ENCODE measurements at places on chromosomes 3 and 15. TPM values are rescaled to one million over a fixed set of nuclear protein-coding genes. Genes with fewer than 3 reads are reported as not detected.

The ZNF501 gene
- total RNA-seq, result 6.9 TPM

The IQCB1 gene
- total RNA-seq, result 20.2 TPM

The ARGFX gene
- total RNA-seq, result not detected

The ATP13A5 gene
- total RNA-seq, result 1.8 TPM

The DPP8 gene
- total RNA-seq, result 40.3 TPM

DNA sequence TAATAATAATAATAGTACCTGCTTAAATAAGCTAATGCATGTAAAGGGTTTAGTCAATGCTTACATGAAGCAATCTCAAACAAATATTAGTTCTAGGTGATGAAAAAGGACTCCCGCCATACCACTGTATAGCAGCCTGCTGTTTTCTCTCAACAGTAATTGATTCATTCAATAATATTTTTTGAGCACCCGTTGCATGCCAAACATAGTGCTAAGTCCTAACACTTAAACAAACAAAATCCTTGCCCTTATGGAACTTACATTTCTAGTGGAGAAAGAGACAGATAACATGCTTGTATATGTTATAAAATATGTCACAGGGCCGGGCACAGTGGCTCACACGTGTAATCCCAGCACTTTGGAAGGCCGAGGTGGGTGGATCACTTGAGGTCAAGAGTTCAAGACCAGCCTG is 61.2 kb upstream of the FLNB start:
- no peak for DNase-seq

GRCh38 chr3:28018925-28019718 is 222.3 kb upstream of the CMC1 start:
- no peak for DNase-seq

GRCh38 chr3:146087116-146087515 is 73.9 kb downstream of the PLOD2 start:
- no peak for DNase-seq

DNA sequence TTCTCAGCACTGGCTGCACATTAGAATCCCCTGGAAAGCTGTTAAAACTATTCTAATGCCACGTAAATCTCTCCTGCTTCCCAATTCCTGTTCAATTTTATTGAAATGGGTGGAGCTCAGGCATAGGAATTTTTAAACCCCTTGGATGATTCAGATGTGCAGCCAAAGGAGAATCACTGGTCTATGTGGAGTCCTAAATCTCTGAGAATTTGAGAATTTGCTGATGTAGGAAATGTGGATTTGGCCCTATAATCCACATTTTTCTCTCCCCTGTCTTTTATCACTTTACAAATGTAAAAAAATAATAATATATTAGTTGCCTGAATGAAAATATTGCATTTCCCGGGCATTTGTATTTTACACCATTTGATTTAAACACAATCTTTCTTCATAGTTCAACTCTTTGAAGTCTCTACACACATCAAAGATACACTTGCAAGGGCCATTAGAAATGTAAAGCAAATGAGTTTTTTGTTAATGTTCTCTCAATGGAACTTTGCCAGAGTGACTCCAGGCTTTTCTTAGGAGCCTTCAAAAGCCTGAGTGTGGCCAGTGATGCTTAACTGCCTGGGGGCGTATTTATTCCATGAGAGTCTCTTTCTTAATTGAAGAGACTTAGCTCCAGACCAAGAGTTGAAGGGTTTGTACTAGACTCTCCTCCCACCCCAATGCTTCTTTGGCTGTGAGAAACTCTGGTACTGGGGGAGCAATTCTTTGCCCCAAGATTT is 48.8 kb upstream of the PTX3 start:
- DNase-seq, result no peak

- no peak for DNase-seq
Measured at GRCh38 chr15:69141286-69141701, 19.1 kb upstream of the GLCE start.

- no peak for DNase-seq
Measured at GRCh38 chr3:128107834-128108233, 15.8 kb downstream of the RUVBL1 start.

DNA sequence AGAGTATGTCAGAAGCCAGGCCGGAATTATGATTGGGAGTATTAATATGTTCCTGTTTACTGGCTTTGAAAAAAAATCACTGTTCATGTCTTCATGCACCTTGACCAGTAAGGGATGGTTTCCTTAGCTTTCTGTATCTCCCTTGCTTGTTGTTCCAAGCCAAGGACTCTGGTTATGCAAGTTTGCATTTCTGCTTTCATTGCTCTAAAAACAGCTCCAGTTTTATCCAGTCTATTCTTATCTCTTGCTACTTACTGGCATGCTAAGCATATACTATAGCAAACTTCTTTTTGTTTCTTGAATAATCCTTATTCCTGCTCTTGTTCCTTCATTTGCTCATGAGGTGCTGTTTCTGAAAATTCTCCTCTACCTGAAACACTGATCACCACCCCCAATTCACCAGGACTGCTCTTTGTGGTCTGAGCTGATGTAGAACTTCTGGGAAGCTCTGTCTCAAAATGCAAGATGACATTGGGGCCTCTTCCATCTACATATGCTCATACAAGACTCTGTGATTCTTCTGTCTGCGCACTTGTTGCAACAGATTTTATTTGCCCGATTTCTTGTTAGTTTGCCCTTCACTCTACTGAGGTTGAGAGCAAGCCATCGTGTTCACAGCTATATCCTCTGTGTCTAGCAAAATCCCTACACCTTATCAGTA is 173.0 kb downstream of the EBLN2 start:
- DNase-seq, result no peak

DNA sequence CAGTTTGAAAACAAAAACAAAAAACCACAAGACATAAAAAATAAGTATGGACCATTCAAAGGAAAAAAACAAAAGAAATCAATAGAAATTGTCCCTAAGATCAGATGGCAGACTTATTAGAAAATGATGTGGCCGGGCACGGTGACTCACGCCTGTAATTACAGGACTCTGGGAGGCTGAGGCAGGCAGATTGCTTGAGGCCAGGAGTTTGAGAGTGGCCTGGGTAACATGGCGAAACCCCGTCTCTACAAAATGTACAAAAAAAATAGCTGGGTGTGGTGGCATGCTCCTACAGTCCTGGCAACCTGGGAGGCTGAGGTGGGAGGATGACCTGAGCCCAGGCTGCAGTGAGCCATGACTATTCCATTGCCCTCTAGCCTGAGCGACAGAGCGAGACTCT is 16.6 kb downstream of the SPCS1 start:
- no peak for DNase-seq

All from sigmoid colon (tissue), 7 donors.